ENCODE measurements at places on chromosomes 3 and 15. TPM values are rescaled to one million over a fixed set of nuclear protein-coding genes. Genes with fewer than 3 reads are reported as not detected.

GRCh38 chr3:151410891-151411559 lies 26.5 kb upstream of the P2RY12 start:
- peaks cover 2% of the 10 kb centered on the region for H3K36me3 ChIP-seq
- no peak overlapping the region for H3K27ac ChIP-seq
- no peak for DNase-seq
- H3K4me1 ChIP-seq, result peaks cover 10% of the 10 kb centered on the region
- H3K4me3 ChIP-seq, result no peak overlapping the region
- H3K27me3 ChIP-seq, result no peaks in the 10 kb centered on the region

- no peaks in the 10 kb centered on the region for H3K4me1 ChIP-seq
- H3K4me3 ChIP-seq, result no peak overlapping the region
- no peaks in the 10 kb centered on the region for H3K27me3 ChIP-seq
These were observed 1019.4 kb upstream of the ALCAM start for GRCh38 chr3:104347291-104347690.

- H3K4me3 ChIP-seq, result no peak overlapping the region
- no peak overlapping the region for H3K27ac ChIP-seq
- H3K27me3 ChIP-seq, result peaks cover 7% of the 10 kb centered on the region
- H3K4me1 ChIP-seq, result peaks cover 37% of the 10 kb centered on the region
- DNase-seq, result no peak
These were observed 2.7 kb upstream of the DMXL2 start for GRCh38 chr15:51625236-51625635.

DNA sequence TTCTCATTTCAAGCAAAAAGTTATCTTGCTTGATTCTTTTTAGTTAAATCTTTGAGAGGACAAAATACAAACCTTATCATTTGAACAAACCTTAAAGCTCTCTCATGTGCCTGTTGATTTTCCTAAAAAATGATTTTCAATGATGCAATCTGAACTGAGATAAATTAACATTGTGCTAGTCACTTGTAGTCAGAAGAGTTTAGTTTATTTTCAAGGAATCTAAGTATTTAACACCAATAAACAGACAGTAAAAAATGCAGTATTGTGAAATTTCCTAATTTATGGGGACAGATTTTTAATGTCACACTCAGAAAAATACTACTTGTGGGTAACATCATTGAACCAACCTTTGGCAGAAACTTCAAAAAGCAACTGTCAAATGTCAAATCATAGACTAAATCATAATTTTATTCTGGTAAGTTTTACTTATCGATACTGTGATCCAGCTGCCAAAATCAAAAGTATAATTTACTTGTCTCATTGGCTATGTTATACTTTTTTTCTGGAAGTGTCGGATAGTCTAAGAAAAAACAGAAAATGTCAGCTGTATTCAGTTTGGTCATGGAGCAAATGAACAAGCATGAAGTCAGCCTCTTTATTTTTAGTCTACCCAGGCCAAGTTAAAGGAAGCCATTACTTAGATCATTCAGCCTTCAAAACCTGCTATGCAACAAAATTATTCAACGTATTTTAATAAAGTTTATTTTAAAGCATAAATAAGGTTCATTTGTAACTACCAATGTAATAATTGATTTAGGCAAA lies 52.4 kb upstream of the FNDC3B start:
- H3K27ac ChIP-seq, result no peak overlapping the region
- DNase-seq, result no peak
- no peaks in the 10 kb centered on the region for H3K4me1 ChIP-seq
- H3K36me3 ChIP-seq, result no peaks in the 10 kb centered on the region
- no peak overlapping the region for H3K4me3 ChIP-seq

GRCh38 chr3:36993326-36994283 lies at the start of gene MLH1:
Gene MLH1 (plus strand): TSS chr3:36993518. CDS start chr3:36993548, 30 bp downstream.
- H3K27ac ChIP-seq, result no peak within 1 kb of the TSS
- no peak within 1 kb of the TSS for H3K4me3 ChIP-seq
- H3K27me3 ChIP-seq, result no peaks in the 10 kb centered on the region
- H3K4me1 ChIP-seq, result peaks cover 29% of the 10 kb centered on the region
- H3K36me3 ChIP-seq, result peaks cover 47% of the 10 kb centered on the region

DNA sequence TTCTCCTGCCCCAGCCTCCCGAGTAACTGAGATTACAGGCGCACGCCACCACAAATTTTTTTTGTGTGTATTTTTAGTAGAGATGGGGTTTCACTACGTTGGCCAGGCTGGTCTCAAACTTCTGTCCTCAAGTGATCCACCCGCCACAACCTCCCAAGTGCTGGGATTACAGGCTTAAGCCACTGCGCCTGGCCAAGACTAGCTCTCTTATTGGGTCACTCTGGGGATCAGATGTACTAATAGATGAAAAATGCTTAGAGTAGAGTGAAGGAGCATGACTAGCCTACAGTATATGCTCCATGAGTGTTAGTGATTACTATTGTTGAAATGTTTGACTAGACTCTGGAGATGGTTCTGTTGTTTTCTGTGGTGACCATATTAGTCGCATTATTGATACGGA lies 21.8 kb downstream of the RARB start:
- no peaks in the 10 kb centered on the region for H3K4me1 ChIP-seq
- H3K4me3 ChIP-seq, result no peak overlapping the region
- DNase-seq, result no peak
- H3K27ac ChIP-seq, result no peak overlapping the region
- H3K27me3 ChIP-seq, result no peaks in the 10 kb centered on the region
- H3K36me3 ChIP-seq, result no peaks in the 10 kb centered on the region

DNA sequence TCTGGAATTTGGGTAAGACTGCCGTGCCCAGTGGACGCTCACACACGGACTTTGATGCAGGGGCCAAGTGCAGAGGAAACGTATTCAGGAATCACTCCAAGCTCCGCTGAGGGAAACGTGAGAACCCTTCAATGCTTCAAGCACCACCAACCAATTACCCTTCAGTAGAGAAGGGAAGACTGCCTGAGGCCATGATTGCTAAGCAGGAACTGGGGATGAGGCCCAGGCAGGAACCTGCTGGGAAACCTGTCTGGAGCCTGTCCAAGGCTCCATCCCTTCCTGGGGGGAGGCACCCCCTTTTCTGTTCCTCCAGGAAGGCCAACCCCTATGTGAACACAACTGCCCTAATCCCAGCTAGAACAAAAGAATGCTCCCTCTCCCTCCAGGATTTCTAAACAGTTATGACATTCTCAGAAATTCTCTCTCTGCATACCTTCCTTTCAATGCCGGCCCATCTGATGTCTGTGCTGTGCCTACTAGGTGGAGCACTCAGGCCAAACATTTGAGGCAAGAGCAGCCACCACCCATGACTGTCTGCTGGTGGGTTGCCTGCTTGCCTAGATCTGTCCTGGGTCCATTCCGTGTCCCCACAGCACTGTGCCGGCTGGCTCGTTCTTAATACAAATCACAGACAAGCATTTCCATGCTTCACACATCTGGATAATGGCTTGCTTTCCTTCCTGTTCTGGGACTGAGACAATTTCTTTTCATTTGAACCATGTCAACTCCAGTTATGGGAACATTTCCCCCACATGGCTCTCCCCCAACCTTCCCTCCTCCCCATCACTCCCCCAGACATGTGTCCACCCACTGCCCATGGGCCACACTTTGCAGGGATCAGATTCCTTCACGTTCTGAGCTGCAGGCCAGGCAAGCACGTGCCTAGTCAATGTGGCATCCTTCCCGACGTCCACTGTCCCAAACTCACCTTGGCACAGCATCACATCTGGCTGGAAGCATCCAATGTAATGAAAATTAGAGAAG lies 149.4 kb downstream of the ADAMTS17 start:
- H3K27me3 ChIP-seq, result no peaks in the 10 kb centered on the region
- H3K36me3 ChIP-seq, result no peaks in the 10 kb centered on the region
- DNase-seq, result no peak
- no peak overlapping the region for H3K27ac ChIP-seq

CSPG4 gene
- total RNA-seq, result not detected

COL7A1 gene
- 0.98 TPM for total RNA-seq
